GM12864 (cell line): ENCODE measurements at places on chromosomes 2 and 18.

DNA sequence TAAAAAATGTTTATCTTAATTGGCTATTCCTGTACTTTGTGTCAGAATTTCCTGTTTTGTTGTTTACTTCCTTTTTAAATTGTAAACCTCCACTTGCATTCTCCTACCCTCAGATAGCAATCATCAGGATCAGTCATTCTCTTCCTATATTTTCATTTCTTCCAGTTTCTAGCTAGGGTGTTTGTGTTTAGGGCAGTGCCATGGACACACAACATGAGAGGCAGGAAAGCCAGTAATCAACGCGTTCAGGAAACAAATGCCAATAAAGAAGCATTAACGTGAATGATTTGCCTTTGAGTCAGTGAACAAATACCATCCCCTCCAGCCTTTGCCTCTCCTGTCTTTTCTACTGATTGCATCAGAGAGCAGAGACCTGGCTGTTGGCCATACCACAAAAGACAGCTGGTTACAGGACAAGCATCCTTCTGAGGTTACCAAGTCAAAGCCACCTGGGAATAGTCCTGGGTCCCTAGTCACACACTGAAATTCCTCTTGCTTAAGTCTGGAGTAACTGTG, 56.7 kb upstream of the FHL2 start:
- DNase-seq: no peak

GRCh38 chr18:49645841-49646351, 84.0 kb downstream of the LIPG start:
- DNase-seq: no peak

GRCh38 chr2:42494355-42495233, 812 bp upstream of the KCNG3 start:
- peak; percentile 52 for DNase-seq

- DNase-seq: no peak
Measured at GRCh38 chr2:3667151-3667631, 9.2 kb downstream of the ALLC start.

GRCh38 chr2:104702031-104702850, 151.7 kb upstream of the POU3F3 start:
- no peak for DNase-seq
